ENCODE measurements at places on chromosomes 4 and X.

DNA sequence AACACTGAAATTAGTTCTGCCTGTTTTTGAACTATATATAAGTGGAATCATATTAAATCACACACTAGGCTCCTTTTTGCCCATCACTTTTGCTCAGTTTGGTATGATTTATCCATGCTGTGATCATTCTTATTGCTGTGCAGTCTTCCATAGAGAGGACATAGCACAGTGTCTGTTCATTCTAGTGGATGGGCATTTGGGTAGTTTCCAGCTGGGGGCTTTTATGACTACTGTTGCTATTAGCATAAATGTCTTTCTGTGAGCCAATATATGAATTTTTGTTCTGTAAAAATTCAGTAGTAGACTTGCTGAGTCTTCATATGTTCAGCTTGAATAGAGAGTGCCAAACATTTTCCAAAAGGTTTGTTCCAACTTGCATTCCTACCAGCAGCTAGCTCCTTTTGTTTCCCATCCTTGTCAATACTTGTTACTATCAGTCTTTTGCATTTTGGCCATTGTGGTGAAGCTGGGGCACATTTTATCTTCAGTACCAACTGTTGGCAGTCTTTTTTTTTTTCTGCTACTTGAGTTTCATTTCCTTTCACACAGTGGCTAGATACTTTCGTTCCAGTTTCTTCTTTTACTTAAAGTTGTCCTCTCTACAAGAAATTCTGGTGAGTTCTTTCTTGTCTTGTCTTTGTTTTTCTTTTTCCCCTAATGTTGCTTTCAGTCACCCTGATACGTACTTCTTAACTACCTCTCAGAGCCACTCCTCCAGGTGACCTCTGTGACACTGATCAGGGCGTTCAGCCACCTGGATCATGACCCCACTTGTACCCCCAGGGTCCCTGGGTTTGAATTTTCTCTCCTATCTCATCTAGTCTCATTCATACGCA, 87.0 kb downstream of the ANXA3 start:
- no peak for DNase-seq

DNA sequence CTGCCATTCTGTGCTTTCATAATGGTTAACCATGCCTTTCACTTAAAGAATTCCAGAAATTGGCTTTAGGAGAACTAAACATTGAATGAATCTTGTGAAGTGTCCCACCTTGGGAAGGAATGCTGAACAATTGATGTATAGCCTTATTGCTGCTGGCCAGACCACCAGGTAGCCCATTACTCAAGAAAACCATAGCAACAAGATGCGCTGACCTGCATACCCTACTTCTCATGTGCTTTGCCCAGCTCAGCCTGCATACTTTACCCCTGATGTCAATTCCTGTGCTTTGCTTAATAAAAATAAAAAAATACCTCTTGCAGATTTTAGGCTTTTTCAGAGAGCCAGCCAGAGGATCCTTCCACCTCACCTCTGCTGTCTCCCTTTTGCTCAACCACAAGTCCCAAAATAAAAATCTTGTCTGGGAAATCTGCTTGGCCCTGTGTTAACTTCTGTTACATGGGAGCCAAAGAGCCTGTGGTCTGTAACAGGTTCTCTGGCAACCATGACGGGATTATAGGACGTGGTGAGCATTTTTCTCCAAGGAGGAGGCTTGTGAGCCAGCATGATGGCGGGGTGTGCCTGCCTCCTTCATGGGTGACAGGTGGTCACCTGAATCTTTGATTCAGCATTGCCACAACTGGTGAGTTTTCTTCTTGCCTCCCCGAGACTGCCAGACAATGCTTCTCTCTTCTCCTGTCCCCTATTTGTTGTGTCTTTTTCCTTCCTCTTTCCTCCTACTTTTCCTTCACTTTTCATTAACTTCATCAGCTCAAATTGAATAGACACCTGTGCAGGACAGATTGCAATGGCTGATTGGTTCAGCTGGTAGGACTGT, 106.8 kb downstream of the ARSJ start:
- peak; percentile 26 for DNase-seq

DNA sequence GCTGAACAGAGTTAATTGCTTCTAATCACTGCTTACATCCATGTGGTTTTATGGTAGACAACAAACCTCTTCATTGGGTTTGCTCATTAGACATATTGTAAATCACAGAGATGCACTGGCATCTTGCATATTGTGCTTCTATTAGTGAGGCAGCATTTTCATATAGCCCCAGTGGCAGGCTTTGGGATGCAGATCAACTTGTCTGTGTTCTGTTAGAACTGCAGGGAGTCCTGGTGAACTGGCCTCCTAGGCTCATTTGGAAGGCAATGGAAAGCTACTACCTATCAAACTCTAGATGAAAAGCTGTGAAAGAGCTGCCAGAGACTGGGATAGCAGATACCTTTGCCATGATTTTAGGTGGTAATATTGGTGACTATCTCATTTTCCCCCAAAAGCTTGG, 108.8 kb downstream of the NAA11 start:
- no peak for DNase-seq

- no peak for DNase-seq
Observed at GRCh38 chr4:188841523-188841922, 702.3 kb downstream of the TRIML1 start.

Measured in RCC 7860 (cell line).